ENCODE measurements at places on chromosomes 13 and 19.

GRCh38 chr19:28475525-28475924 lies 737.4 kb downstream of the UQCRFS1 start:
- DNase-seq = no peak

GRCh38 chr13:93670866-93671265 lies 444.3 kb downstream of the GPC6 start:
- DNase-seq = no peak

DNA sequence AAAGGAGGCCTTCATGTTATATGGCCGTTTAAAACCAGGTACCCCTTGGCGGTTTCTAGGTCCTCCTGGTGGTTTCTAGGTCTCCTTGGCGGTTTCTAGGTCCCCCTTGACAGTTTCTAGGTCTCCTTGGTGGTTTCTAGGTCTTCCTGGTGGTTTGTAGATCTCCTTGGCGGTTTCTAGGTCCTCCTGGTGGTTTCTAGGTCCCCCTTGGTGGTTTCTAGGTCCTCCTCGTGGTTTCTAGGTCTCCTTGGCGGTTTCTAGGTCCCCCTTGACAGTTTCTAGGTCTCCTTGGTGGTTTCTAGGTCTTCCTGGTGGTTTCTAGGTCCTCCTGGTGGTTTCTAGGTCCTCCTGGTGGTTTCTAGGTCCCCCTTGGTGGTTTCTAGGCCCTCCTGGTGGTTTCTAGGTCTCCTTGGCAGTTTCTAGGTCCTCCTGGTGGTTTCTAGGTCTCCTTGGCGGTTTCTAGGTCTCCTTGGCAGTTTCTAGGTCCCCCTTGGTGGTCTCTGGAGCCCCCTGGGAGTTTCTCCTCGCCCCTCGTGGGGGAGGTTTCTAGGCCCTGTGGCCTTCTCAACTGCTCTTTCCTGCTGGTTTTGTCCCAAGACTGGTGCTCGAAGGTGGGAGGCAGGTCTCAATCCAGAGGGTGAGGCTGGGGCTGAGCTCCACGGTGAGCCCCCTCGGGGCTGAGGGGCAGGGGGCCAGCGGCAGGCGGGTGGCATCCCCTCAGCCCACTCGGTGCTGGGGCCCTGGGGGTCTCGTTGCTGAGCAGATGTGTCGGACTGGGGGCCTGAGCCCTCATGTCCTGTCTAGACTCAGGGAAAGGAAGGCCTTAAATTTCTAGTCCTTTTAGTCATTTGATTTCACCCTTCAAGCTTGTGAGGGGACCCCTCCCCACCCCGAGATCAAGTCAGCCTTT lies 8.0 kb downstream of the HCN2 start:
- DNase-seq = no peak

- DNase-seq = no peak
Observed at GRCh38 chr19:41588497-41589209, 12.7 kb downstream of the CEACAM21 start.
